CD4-positive, alpha-beta T cell treated with Interleukin-12 subunit alpha and Interleukin-12 subunit beta, for 1 hour (primary cell): ENCODE measurements at places on chromosomes 1 and 21.

- no peak for DNase-seq
Measured at GRCh38 chr1:158163000-158163947, 17.4 kb upstream of the CD1D start.

DNA sequence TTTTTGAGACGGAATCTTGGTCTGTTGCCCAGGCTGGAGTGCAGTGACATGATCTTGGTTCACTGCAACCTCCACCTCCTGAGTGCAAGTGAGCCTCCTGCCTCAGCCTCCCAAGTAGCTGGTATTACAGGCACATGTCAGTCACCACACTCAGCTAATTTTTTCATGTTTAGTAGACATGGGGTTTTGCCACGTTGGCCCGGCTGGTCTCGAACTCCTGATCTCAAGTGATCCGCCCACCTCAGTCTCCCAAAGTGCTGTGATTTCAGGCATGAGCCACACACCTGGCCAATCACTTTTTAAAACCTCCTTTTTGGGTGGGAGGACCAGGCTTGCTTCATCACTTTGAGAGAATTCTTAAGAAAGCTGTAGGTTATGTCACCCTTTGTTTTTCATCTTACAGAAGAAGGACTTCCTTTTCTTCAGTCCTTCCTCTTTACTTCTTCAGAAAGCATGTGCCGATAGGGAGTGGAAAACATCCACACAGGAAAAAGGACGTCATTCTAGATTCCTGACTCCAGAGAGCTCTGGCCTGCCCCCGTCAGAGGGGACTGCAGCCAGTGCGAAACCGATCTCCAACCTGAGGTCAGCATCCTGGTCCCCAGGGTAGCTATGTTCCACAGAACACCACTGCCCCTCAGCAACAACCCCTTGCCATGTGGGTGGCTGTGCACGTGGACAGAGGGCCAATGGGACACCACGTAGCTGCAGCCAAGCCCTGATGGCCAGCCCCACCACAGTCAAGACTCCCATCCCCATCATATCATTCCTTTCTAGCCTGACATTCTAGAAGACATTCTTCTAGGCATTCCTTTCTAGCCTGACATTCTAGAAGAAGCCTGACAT lies 21.9 kb downstream of the NCF2 start:
- DNase-seq = no peak

DNA sequence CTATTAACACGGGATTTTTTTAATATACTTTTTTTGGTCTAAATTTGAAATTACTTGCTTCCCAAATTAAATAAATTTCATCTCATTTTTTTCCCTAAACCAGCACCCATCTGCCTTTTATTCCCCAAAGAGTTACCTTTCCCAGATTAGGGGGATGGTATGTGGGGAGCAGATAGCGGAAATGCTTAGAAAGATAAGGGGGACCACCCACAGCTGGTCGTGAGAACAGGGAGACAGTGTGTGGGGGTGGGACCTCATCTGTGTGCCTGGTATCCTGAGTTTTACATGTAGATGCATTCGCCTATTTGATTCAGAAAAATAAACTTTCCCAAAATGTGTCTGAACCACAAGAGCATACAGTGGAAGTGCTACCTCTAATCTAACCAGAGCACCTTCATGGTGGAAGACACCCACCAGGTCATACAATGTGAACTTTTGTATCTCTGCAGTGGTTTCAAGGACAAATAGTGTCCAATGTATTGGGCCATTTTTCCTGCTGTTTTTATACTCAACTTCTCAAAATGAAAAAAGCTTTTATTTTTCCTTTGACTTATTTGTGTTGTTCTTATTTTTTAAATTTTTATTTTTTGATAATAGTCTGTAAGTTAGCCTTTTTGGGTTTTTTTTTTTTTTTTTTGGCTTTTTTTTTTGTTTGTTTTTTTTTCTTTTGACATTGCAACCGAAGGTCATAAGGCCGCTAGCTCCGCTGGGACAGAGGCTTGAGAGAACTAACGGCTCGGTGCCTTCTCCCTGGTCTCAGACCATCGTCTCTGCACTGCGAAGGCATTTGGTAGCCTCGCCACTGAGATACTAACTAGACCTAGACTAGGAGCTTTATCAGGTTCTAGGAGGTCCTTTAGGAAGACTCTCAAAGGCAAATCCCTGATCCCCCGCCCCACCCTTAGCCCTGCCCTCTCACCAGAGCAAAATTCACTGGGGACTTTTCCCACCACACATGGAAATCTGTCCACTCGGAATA lies 263.2 kb downstream of the TM2D1 start:
- DNase-seq = no peak

GRCh38 chr1:30054126-30054525 lies 669.3 kb downstream of the MATN1 start:
- DNase-seq = no peak
